ENCODE measurements at places on chromosomes 4 and X.
A peak's percentile ranks its signal among the peaks of the same experiment; 100 is the strongest.

GRCh38 chr4:7540206-7540605 lies 105.5 kb upstream of the PSAPL1 start:
- DNase-seq: no peak

DNA sequence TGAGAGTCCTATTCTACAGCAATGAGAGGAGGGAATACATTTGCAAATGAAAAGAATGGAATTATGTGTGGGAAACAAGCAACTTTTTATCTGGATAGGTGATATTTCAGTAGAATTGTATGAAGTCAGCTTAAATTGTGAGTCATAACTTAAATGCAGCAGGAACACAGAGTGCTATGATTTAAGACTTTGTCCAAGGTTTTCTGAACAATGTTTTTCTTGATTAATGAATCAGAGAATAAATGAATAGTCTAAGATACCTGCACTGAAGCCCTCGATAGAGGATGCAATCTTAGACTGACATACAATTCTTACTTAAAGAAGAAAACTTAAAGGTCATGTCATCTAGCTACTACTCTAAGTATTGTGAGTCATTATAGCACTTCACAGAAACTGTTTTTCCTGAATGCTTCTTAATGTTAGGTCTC lies 8.0 kb downstream of the ARHGEF38 start:
- no peak for DNase-seq

DNA sequence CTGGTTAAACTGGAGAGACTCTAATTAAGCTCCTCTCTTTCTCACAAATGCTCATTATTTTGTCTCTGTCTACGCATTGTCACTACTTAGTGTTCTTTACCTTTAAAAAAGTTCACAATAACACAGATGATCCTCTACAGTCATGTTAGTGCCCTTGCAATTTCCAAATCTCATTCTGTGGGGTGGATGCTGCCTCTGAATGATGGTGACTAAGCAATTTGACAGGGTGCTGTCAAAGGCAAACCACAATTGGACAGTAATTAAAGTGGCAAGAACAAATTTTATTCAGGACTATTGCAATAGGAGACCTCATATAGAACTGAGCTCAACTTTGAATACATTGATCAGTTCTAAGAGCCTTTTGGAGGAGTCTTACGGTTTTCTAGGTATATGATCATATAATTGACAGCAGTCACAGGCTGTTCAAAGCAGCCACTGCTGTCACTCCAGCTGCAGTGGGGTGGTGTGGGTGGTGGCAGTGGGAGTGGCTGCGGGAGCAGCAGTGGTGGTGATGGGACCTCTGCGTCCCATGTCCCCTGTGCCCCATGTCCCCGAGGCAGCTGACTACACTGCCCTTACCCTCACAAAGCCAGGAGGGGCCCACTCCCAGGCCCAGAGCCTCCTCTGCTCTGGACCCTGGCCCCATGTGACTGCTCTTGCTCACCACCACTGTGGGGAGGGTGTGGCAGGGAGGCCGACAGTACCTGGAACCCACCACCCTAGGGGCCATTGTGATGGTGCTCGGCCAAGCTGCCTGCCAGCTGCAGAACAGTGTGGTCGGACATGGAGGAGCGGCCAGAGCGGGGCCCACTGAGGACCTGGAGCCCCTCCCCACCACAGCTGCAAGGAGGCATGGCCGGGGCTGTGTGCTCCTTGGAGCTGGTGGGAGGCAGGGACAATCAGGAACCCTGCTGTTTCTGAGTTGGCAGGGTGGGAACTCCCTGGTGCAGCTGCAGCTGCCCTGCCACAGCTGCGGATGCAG lies 30.4 kb upstream of the PAGE1 start:
- DNase-seq: no peak

GRCh38 chr4:176545872-176546271 lies 226.1 kb downstream of the SPCS3 start:
- no peak for DNase-seq

- DNase-seq: no peak
Measured at GRCh38 chr4:135281230-135281629, 1079.6 kb upstream of the PABPC4L start.

GRCh38 chr4:24453951-24454350 lies 130.4 kb downstream of the DHX15 start:
- DNase-seq: no peak

DNA sequence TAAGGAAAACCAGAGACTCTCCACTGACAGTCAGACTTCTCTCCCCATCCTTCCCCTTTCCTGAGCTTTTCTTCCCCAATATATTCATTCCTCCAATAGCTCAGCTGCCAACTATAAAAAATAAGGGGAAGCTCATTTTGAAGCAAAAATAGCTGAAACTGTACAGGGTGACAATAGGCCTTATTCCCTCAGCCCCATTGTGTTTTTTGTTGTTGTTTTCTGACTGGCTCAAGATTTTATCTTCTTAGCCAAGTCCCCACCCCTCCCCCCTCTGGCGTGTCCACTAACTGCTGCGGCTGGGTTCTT lies 26.2 kb downstream of the PRPS1 start:
- DNase-seq: no peak

GRCh38 chr4:80202190-80202711 lies 4.9 kb downstream of the PRDM8 start:
- peak; percentile 66 for DNase-seq

GRCh38 chrX:69948276-69948797 lies 101.4 kb downstream of the AWAT2 start:
- no peak for DNase-seq

GRCh38 chrX:69307756-69308155 lies 142.5 kb upstream of the PJA1 start:
- no peak for DNase-seq

- DNase-seq: peak; percentile 75
Measured at GRCh38 chr4:5371415-5372190, 320.3 kb downstream of the STK32B start.

DNA sequence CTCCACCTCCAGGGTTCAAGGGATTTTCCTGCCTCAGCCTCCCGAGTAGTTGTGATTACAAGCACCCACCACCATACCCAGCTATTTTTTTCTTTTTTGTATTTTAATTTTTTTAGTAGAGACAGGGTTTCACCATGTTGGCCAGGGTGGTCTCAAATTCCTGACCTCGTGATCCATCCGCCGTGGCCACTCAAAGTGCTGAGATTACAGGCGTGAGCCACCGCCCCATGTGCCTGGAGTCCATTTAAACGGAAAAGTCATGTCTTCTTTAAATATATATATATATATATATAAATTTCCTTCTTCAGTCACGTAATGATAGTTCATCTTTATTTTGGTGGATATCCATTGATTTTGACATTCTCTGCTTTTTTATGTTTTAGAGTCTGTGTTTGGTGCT lies 264.0 kb upstream of the PITX2 start:
- DNase-seq: no peak

- no peak for DNase-seq
Measured at GRCh38 chrX:136457303-136457917, 30.3 kb upstream of the BRS3 start.

GRCh38 chr4:51853027-51853682 lies 10.2 kb downstream of the DCUN1D4 start:
- no peak for DNase-seq

All from fibroblast of skin of left quadriceps (primary cell).